Stimulated activated CD8-positive, alpha-beta memory T cell treated with anti-CD3 and anti-CD28 coated beads, Interleukin-4, amount 100 ng/mL, for 48 hours (primary cell): ENCODE measurements at places on chromosomes 1 and 21.

GRCh38 chr1:212797681-212798080, 6.0 kb downstream of the TATDN3 start:
- DNase-seq, result no peak

DNA sequence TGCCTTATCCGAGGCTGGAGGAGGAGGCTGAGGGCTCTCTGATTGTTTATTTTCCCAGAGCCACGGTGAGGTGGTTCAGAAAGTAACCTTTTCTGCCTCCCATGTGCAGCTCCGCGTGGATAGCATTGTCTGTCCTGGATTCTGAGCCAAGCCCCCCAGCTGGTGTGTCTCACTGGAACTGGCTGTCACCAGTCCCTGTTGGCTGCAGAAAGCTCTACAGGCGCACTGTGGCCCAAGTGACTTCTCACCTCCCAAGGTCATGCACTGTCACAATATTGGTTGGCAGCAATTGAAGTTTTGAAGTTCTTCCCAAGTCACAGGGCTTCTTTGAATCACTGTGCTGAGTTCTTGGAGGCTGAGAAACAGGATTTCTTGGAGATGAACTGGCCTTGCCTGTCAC, 8.2 kb downstream of the BMP8A start:
- no peak for DNase-seq

DNA sequence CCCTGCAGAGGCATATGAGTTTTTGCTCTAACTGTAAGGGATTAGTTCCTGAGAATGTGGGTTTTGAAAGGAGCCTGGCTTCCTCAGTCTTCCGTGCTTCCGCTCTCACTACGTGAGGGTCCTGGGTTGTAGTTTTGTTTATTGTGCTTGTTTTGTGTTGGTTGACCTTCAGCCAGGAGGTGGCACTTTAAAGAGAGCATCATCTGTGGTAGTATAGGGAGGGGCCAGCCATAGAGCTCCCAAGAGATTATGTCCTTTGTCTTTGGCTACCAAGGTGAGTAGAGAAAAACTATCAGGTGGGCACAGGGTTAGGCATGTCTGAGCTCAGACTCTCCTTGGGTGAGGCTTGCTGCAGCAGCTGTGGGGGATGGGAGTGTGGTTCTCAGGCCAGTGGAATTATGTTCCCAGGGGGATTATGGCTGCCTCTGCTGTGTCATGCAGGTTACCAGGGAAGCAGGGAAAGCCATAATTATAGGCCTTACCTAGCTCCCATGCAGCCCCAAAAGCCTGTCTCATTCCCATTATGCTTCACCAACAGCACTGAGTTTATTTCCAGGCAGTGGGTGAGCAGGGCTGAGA, 23.5 kb downstream of the CYP4B1 start:
- DNase-seq, result no peak

GRCh38 chr1:213852107-213852506, 135.7 kb upstream of the PROX1 start:
- no peak for DNase-seq

- no peak for DNase-seq
Observed at GRCh38 chr1:232386721-232387510, 243.0 kb downstream of the SIPA1L2 start.

DNA sequence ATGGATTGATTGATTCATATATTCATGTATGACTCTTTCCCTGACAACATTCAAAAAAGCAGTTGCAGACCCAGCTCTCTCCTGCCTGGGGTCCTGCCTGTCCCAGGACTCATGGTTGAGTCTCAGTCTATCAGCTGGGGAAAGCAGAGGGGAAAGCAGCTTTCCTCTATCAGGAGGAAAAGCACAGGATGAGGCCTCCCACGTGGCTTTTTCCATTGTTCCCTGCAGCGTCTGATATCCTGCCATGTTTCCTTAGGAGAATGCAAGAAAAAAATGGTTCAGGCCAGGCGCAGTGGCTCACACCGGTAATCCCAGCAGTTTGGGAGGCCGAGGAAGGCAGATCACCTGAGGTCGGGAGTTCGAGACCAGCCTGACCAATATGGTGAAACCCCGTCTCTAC, 133.0 kb upstream of the VAMP3 start:
- no peak for DNase-seq

DNA sequence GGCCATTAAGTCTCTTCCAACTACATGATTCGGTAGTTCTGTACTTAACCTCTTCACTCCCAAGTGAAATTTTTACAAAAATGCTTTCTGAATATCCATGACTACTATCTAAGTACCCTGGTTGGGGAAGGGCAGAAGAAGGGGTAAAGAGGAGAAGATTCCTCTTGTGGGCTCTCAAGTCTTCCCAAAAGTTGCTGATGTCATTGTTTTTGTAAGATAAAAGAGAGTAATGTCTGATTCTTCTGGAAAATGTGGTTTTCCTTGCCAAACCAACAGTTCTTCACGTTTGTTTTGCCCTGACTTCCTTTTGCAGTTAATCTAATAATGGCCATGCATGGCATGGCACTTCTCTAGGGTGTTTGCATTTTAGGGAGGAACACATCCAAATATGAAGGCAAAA, 34.7 kb upstream of the AK4 start:
- no peak for DNase-seq

DNA sequence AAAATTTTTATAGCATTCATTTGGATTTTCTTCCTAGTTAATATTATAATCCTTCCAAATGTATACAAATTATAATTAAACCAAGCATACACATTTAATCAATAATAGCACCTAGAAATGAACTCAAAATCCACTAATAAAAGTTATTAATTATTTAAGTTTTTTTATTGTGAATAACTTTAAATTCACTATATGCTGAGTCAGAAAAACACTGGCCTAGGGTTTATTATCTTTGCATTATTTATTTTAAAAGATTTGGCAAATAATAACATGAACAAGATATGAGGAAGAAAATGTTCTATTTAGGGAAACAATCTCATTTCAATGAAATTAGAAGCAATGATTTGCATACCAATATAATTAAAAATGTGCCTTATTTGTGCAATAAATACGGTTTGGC, 951.5 kb downstream of the KCNT2 start:
- no peak for DNase-seq

DNA sequence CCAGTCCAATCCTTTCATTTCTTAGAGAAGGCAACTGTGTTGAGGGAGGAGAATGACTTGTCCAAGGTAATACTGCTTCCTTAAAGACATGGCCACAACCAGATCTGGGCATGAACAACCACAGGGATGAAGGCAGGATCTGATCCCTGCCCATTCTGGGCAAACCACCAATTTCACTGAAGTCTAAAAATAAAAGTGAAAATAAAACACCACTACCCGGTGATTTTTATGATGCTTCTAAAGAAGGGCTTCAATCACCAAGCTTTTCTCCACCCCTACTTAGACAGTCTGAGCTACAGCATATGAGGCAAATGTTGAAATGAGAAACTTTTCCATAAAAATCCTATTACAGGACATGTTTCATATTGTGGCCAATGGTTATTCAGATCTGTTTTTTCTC, 133.0 kb downstream of the PTPN14 start:
- no peak for DNase-seq

DNA sequence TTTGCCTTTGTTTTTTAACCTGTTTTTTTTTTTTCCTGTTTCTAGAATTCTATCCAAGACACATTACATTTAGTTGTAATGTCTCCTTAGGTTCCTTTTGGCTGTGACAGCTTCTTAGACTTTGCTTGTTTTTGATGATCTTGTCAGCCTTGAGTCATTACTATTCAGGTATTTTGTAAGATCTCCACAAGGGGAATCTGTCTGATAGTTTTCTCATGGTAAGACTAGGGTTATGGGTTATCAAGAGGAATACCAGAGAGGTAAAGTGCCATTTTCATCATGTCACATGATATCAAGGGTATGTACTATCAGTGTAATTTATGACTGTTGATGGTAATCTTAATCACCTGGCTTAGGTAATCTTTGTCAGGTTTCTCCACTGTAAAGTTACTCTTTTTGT, 99.1 kb upstream of the GFI1 start:
- no peak for DNase-seq
